ENCODE measurements at places on chromosomes 1 and 21.

DNA sequence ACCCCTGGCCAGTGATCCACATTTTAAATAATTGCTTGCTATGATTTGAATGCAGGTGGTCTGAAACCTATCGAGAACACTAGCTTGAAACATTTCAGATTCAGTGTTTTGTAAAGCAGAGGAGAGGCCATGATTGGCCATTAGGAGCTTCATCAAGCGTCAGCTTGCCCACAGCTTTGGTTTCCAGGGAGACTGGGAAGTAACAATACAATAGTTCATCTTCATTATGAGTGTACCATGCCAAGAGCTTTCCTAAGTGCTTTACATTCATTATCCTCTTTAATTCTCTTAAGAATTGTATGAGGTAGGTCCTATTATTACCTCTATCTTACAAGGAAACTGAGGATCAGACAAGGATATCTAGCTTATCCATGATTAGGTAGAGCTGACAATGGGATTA, 27.7 kb upstream of the ATP5PO start:
- DNase-seq = no peak

- DNase-seq = peak; percentile 24
Observed at GRCh38 chr1:229562686-229563085, 4.2 kb upstream of the ABCB10 start.

- DNase-seq = peak; percentile 34
Observed at GRCh38 chr21:34129901-34130715, 56.7 kb downstream of the MRPS6 start.

DNA sequence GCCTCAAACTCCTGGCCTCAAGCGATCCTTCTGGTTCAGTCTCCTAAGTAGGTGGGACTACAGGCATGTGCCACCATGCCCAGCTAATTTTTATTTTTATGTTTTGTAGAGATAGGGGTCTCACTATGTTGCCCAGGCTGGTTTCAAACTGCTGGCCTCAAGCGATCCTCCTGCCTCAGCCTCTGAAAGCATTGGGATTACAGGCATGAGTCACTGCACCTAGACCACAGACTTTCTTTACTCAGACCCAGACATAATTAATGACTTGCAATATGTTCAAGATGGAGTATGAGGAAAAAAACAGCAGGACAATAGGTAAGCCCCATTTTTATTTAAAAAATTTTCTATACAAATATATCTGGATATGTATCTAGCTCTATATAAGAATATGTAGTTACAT, 13.2 kb downstream of the KANK4 start:
- DNase-seq = no peak

DNA sequence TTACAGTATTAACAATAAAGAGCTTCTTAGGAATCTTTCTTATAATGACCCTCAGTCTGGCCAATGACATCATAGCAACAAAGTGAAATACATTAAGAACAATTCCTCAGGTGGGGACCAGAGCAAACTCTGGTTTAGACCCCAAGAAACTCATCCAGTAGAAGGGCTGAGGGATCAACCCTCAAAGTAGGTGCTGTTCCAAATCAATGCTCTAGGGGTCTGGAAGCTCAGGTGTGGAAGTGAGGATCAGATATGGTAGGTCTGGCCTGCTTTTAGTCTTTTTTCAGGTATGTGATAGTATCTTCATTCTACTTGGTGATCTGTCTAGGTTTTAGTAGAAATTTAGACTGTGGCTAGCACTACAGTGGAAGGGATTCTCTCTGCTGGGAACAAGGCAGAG, 291.7 kb downstream of the PDE4B start:
- DNase-seq = no peak

- DNase-seq = peak; percentile 32
Observed at GRCh38 chr1:100528871-100529270, 9.1 kb upstream of the GPR88 start.

DNA sequence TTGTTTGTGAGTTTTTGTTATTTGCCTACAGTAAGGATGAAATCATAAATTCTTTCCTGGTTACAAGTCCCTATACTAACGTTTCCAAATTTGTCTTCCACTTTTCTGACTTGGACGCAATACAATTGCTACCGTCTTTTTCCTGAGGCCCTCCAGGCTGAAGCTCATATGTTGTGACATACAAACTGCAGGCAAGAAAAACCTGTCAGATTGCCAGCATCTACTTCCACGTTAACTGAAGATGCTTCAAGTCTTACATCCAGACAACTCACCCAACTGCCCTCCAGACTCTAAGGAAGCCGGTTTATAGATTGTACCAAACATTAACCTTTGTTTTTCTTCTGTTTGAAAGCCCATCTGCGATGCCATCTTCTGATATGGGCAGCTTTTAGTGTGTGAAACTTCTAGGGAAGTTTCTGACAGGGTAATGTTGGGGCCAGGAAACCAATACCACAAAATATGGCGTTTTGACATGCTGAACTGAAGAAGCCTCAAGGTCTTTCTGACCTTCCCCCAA, 21.4 kb upstream of the RNF11 start:
- peak; percentile 62 for DNase-seq

DNA sequence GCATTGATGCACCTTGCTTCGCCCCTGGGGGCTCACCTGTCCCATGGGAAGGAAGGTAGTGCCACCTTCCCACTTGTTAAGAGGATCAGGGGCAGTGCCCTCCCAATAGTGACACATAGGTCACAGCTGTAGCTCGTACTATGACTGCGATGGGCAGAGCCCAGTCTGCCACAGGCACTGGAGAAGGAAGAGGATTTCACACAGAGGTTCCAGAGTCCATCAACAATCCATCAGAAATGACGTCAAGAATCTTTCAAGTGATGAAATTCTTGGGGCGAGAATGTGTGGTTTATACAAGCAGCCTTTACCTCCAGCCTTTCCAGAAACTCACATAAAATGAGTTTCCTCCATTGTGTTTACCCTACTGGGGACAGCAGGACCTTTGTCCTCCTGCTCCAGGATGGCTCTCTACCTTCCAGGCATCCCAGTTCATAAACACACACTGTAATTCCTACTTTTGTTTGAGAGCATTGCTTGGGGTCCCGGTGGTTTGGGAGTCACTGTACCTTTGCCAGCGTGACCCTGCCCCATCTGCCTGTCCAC, 260.6 kb upstream of the VAMP3 start:
- no peak for DNase-seq

DNA sequence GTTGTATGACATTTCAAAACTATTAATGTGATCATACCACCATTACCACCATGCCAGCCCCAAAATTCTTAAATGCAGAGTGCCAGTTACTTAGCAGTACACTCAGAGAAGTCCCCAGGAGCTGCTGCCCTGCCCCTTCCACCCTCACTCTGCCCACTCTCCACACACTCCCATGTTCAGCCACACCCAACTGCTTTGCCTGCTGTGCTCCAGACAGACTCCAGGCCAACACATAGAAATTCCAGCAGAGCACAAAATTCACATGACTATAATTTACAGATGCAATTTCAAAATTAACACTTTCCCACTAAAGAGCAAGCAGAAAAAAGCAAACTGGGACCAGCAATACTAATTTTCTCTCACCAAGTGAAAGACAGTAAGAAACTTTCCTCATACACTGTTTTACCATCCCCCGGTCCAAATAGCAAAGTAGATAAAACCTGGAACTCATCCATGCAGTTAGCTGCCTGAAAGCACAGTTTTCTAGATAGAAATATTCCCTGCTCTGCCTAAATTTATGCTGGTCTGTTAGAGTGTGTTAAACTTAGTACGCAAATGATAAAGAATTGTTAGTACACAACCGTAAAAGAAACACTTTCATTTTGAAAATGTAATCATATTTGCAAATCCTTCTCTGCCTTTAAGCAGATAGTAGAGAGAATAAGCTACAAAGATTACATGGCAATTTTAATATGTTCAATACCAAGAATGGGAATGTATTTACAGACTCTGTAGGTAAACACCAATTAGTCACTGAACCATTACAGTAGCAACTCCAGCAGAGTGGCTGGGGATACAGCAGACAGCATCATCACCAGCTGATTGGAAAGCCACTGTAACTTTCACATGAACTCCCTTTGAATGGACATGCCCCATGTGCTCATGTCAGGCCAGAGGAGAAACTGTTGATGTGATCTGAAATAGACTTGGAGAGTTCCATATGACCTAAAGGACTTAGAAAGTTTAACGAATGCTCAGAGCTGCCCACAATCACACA, 176.5 kb downstream of the VAV3 start:
- no peak for DNase-seq

- no peak for DNase-seq
Observed at GRCh38 chr1:34688006-34688741, 66.7 kb upstream of the GJB5 start.

DNA sequence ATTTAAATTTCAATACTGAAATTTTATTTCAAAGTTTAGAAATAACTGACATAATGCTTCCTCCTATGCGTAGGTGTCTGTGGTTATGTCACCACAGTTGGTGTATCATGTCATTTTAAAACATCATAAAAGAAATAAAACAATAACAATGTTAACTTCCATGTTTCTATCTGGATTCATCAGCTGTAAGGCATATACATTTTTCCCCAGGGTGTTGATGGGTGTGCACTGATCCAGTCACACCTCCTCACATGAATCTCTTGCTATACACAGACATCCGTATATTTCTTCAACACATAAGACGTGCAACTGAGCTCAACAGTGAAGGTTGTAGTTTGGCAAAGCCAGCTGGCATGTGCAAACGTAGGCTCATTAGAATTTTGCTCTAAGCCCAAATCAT, 6.2 kb downstream of the KCNA3 start:
- no peak for DNase-seq

- no peak for DNase-seq
Observed at GRCh38 chr21:37797403-37797802, 118.9 kb downstream of the KCNJ6 start.

DNA sequence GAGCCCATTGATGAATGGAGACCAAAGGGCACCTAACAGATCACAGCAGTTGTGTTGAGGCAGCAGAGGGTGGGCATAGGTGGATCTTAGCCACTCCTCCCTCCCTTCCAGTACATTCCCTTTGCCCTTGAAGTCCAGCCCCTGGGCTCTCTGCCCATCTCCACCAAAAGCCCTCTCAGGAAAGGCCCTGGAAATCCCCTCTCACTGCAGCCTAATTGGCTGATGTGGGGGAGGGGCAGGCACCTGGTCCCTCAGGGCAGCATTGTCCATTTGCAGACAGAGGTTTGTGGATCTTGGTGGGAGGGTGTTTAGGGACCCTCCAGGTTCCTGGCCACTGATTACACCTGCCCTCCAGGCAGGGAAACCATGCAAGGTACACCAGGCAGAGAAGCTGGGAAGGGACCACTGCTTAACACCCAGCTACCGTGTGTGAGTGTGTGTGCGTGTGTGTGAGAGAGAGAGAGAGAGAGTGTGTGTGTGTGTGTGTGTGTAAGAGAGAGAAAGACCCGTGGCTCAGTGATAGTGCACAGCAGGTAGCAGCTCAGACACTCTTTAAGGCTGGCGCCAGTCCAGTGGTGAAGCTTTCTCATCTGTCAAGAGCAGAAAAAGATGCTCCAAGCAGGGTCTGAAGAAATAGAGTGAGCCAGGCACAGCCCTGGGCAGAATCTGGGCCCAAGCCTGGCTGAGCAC, 71.1 kb downstream of the MATN1 start:
- no peak for DNase-seq

GRCh38 chr1:155944444-155944799, 3.0 kb downstream of the RXFP4 start:
- no peak for DNase-seq

DNA sequence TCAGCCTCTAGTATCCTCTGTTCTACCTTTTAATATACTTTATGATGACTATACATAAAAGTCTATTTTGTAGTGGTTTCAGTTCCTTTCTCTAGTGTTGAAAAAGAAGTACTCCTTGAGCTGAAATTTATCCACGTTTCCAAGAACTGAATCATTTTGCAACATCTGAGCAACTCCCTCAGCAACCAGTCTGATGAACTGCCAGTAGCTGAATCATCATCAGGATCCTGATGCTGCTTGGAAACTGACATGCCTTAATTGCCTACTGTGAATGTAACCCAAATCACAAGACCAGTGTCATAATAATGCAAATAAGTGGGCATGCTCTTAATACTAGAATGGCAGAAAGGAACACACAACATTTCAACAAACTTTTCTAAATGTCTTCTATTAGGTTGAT, 103.3 kb downstream of the CYYR1 start:
- peak; percentile 82 for DNase-seq

- no peak for DNase-seq
Observed at GRCh38 chr1:70205071-70205433, 327 bp downstream of the LRRC40 start.

DNA sequence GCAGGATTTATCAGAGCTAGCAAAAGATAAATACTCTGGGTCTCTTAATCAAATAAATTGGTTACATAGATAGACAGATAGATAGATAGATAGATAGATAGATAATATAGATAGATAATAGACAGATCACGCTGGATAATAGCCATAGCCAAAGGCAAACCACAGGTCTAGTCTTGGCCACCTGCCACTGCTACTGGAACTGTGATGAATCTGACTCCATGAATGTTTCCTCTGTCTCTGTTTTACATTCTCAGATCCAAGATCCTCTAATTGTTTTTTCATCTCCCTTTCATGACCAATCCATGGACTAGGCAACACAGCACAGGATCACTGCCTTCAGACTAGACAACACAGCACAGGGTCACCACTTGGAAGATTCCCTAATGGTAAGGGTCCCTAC, 444.7 kb upstream of the NFIA start:
- peak; percentile 38 for DNase-seq

GRCh38 chr1:20108366-20109123, 10.8 kb downstream of the PLA2G2D start:
- no peak for DNase-seq

- DNase-seq = peak; percentile 61
Observed at GRCh38 chr1:88595355-88596002, 88.6 kb upstream of the PKN2 start.

GRCh38 chr1:185972096-185972850, 238.1 kb downstream of the HMCN1 start:
- peak; percentile 83 for DNase-seq

GRCh38 chr1:224922404-224923164, 6.9 kb upstream of the DNAH14 start:
- DNase-seq = peak; percentile 25

DNA sequence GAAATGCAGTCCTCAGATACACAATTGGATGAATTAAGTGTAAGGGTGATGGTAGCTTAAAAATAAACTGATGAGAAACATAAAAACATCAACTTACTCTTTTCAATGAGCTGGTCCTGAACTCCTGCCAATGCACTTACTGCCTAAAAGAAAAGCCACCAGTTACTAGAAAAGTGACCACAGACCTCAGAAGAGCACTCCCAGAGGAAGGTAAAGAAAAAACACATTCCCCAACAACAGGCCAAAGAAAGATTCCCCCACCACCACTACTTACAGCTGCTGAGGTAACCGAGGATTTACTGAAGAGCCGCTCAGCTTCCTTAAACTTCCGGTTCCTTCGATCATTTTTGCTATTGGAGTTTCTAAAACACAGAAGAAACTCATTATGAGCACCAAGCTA, 5.4 kb downstream of the MEAF6 start:
- peak; percentile 42 for DNase-seq

- DNase-seq = no peak
Observed at GRCh38 chr1:31560394-31560793, 15.9 kb upstream of the TINAGL1 start.

- no peak for DNase-seq
Observed at GRCh38 chr1:194214735-194215134, 1028.3 kb upstream of the B3GALT2 start.
